Esophagus muscularis mucosa (tissue), 4 donors: ENCODE measurements at places on chromosomes 7 and 10. TPM values are rescaled to one million over a fixed set of nuclear protein-coding genes. Genes with fewer than 3 reads are reported as not detected.

DNA sequence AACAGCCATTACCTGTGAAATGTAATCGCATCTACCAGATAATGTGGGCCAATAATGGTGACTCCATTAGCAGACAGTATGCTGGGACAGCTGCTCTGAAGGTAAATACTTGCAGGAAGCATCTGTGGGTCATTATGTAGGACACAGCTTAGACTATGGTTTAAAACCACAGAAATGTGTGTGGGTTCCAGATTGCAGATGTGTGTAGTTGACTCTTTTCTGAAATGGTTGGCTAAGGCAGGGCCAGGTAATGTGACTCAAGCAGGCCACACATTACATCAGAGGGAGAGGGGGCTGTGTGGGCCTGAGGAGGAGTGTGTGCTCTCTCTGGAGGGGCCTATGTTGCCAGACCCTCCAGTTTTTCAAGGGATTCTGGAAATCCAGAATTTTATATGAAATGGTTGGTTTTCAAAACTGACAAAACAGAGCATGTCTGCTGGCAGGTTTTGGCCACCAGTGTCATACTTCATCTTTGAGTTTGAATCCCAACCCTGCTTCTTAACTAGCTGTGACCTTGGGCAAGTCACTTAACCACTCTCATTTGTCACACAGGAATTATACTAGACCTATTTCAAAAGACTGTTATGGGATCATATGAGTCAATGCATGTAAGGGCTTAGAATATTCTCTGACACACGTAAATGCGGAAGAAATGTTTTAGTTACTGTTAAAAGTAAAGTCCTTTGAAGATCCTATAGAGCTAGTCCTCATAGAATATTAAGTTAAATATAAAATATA, 64.5 kb downstream of the MCMBP start:
- DNase-seq, result peak; percentile 53

GRCh38 chr7:13845601-13846000, 143.9 kb downstream of the ETV1 start:
- DNase-seq, result no peak

DNA sequence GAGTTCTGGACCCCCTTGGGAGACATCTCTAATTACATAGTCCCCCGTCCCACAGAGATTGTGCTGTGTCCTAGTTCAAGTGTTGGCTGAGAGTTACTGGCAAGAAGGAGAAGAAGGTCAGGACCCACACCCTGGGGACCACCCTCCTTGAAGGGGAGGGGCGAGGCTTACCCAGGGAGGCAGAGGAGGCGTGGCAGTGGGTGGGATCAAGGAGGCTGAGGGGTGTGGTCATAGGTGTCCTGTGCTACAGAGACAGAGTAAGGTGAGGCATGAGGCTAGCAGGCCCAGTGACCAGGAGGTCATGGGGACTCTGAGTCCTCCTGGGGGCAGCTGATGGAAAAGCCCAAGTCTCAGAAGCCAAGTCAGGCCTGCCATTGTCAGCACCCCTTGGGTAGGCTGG, 29.4 kb upstream of the ADCYAP1R1 start:
- no peak for DNase-seq

GRCh38 chr10:117362313-117362712, 12.9 kb downstream of the PDZD8 start:
- no peak for DNase-seq

DNA sequence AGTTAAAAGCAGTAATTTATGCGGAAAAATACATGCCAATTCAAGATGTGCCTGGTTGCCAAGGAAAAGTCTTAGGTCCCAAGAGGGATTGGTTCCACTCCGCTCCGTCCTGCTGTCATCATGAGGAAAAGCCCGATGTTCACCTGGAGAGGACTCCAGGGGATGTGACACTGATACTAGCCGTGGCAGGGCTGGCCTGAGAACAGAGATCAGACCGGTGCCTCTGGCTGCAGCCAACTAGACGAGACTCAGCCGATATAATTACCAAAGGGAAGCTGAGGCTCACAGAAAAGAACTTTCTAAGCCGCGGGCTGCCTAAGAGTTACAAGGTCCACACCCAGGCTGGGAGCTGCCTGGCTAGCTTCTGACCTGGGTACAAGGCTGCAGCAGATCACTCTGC, 81.3 kb upstream of the UNC5B start:
- DNase-seq, result no peak

DNA sequence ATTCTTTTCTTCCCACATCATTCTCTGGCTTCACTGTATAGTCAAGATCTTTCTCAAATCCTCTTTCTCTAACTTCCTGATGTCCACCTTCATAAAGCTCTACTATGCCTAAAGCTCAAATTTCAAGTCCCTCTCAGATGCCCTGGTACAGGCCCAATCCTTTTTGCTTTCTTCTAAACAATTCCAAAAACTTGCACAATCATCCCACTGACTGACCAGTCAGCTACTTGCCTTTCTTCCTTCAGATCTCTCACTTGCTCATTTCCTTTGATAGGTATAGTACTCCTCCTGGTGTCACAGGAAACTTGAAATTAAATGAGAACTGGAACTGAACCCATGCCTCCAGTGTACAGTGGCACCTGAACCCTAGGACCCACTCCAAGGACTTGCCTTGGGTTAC, 18.2 kb downstream of the SEC31B start:
- no peak for DNase-seq

GRCh38 chr10:132575320-132576201, 38.0 kb downstream of the INPP5A start:
- no peak for DNase-seq

DNA sequence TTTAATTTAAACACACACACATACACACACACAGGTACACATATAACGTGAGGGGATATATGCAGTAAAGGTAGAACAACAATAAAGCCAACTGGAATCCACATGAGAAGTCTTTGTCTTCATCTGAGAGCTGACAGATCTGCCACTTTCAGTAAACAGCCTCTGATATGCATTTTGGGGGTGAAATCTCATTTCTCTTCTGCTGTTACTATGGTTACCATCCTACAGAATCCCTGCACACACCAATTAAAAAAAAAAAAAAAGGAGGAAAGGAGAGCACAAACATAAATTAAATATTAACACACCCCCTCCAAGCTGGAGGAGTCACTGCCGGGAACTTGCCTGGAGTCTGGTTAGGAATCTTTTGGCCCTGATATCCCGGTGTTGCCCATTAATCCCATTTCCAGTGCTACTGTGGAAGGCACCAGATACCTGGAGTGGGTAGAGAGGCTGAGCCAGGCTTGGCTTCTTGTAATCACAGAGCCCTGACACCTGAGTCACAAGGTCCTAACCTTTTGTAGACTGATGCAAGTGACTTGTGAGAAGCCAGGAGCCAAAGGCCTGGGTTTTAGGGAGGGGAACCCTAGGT, 169.1 kb downstream of the LHFPL3 start:
- no peak for DNase-seq

GRCh38 chr10:23037152-23037551, 58.2 kb upstream of the MSRB2 start:
- no peak for DNase-seq

DNA sequence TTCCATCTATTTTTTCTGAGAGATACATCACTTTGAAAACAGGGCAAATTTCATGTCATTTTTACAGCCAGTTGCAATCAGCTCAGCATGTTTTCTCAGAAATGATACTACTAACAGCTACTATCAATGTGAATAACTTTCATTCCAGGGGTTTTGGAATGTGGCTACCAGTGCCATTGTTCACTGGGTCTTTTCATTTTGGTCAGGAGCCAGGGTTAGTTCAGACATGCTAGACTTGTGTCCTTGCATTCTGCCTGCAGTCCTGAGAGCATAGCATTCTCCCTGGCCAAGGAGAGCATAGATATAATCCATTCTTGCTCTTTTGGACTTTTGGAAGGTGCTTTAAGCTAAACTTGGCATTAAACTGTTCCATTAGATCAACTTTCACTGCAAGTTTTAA, 160.9 kb upstream of the NEBL start:
- no peak for DNase-seq

The C10orf143 gene
- total RNA-seq, result 4.0 TPM

The EPO gene
- not detected for total RNA-seq

The VGF gene
- 0.26 TPM for total RNA-seq

The LHFPL3 gene
- total RNA-seq, result not detected

The HHEX gene
- total RNA-seq, result 8.3 TPM

The MCM10 gene
- total RNA-seq, result not detected

The CADPS2 gene
- total RNA-seq, result 154 TPM
